NCI-H1930 (cell line): ENCODE measurements at places on chromosomes 7 and 10.

DNA sequence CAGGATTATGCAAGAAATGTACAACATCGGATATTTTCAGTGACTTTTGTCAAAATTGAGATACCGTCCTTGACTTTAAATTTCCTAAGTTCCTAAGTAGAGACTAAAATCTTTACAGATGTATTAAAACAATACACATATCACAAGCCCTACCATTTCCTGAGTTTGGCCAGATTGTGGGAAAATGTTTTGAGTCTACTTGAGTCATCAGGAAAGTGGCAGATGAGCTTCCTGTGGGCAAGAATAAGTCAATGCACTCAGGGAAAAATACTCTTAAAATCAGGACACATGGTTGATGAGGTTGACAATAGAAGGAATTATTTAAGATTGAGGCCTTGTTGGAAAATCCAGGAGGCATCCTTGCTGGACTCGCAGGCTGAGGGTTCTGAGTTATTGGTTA, 162.5 kb downstream of the SNX10 start:
- no peak for DNase-seq

- no peak for DNase-seq
These were observed 242.1 kb downstream of the CDC14C start for GRCh38 chr7:49166441-49166840.

DNA sequence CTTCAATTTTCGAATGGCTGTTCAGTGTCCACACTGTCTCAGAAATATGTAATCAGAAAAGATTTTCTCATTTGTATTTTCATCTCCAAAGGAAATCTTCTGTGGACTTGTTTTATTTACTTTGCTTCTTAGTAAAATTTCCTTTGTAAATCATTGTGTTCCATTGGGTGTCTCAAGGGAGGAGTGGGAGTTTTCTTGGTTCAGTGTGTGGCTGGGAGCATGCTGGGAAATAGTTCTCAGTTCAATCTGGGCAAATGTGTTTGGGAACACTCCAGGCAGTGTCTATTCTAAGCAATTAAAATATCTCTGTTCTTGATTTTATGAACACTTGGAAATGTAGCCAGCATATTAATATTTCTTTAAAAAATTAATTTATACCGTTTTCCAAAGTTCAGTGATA, 1019.8 kb downstream of the CNTNAP2 start:
- DNase-seq = no peak

GRCh38 chr7:119996634-119997033, 276.3 kb upstream of the KCND2 start:
- DNase-seq = no peak

DNA sequence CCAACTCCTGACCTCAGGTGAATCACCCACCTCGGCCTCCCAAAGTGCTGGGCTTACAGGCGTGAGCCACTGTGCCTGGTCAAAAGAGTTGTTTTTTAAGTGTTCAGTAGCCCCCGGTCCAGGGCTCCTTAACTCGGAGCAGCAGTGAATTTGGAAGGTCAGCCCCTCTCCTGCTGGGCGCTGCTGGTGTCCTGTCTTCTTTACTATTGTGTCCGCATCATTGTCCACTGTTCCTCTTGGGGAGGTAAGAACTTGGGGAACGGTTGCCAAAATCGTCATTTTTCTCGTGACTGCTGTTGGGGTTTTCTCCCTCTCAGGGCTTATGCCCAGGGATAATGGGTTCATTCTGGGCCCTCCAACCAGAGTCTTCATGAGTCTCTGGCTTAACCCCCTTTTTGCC, 46.7 kb downstream of the CAMK1D start:
- DNase-seq = no peak

DNA sequence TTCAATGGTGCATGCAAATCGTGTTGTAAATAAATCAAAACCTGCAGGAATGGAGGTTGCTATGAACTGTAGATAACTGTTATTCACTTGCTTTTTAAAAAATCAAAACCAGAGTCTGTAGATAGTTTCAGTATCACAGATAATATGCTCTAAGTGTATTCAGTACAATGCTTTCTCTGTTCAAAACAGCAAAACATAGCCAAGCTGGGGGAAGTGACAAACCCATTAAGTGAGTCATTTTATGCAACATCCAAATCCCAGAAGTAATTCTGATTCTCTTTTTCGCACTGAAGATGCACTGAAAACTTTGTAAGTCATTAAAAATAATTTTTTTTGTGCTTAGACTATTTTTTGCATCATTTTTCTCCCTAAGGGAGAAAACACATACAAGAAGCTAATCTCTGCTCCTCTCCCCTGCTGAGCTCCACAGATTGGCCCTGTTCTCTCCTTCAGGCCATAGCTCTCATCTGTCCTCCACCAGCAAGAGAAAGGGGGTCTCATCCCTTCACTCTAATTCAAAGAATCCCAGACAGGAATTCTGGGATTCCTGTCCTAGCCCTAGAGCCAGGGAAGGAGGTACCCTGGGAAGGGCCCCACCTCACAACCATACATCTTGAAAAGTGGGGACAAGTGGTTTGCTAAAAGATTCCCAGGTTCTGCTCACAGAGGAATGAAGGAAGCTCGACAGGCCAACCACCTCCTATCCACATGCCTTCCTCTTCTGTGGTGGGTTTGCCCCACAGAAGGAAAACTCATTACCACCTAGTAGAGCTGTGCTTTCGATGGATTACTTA, 4.9 kb downstream of the PRTFDC1 start:
- DNase-seq = no peak

GRCh38 chr10:47363781-47364180, 15.6 kb downstream of the RBP3 start:
- no peak for DNase-seq

- no peak for DNase-seq
These were observed 11.2 kb downstream of the MKLN1 start for GRCh38 chr7:131338691-131339390.

DNA sequence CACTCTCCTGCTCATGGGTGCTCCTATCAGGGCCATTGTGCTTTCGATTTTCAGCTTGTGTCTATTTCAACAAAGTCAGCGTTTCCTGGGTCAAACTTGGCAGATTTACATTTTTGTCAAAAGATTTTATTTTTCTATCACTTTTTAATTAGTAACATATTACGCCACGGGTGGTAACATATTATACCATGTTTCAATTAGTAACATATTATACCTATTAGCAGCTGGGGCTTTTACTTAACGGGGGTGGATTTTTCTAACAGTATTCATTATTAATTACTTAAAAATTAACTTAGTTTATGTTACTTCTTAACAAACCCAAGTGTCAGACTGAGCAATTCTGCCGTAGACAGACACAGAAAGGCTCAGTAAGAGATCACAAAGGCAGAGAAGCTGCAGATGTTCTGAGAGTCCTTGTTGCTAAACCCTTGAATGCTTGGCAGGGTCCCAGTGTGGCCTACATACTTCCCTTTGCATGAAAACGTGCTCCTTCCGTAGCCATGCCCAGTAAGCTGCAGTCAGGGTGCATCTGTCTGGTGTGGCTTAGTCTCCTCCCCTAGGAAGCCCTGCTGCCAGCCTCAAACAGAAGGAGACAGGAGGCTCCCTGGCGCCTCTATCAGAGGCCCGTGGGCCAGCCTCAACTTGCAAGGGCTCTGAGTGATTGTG, 263.1 kb upstream of the CXCL12 start:
- no peak for DNase-seq

DNA sequence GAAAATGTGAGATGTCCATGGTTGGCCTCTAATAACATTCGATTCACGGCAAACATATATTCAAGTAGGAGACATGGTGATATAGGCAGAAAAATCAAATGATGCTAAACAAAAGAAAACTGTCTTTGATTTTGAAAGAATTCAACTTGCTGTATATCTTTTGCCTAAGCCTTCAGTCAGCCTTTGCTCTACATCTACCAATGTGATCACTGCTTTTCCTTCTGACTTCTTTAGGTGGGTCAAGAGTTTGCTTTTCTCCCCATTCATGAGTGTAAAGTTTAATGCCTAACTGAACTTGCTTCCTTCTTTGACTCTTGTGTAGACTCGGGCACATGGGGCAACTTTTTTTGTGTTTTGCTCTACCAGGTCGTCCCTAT, 417 bp upstream of the HIF1AN start:
- no peak for DNase-seq

GRCh38 chr7:111011520-111011919, 79.4 kb upstream of the LRRN3 start:
- no peak for DNase-seq

- DNase-seq = no peak
These were observed 43.3 kb upstream of the SLC26A3 start for GRCh38 chr7:107846324-107846723.

DNA sequence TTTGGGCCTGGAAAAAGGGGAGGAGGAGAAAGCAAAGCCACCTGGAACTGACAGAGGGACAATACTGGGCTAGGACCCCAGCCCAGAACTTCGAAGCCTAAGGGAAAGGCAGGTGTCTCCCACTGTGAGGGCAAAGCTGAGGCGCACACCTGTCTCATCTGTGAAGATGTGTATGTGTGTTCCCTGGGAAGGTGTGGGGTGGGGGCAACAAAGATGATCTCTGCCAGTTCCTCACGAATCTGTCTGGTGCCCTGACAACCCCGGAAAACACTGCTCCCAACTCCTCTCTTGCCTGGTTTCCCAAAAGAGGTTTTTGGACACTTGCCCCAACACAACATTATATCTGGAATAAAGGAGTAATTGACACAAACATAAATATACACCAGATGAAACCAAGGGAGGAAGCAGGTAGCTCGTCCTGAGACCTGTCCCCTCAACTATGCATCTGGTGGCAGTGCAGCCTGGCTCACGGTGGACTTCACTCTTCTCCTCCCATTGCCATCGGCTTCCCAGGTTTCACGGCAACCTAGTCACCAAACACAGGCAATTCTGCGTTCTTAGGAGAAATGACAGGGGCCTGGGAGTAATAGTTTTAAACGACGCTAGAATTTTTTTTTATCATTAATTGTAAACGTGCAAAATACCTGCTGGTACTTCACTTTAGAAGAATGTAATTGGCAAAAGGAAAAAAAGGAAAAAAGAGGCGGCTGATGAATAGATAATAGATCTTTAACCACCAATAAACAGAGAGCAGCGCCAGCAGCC, 1.7 kb upstream of the EMX2 start:
- no peak for DNase-seq

- no peak for DNase-seq
These were observed 13.7 kb downstream of the CISD1 start for GRCh38 chr10:58282615-58283014.

- DNase-seq = no peak
These were observed 12.6 kb downstream of the HPS1 start for GRCh38 chr10:98433881-98434732.

- no peak for DNase-seq
These were observed 41.3 kb upstream of the ANK3 start for GRCh38 chr10:60430836-60431597.

GRCh38 chr7:6636741-6637543, at the start of gene ZNF316:
ZNF316 (plus strand) TSS chr7:6637318; CDS start chr7:6642410, 5,092 bp downstream.
- no peak for DNase-seq
